ENCODE measurements at places on chromosomes 7 and 10. TPM values are rescaled to one million over a fixed set of nuclear protein-coding genes. Genes with fewer than 3 reads are reported as not detected.

KLF14 gene
- not detected for total RNA-seq

WIPF3 gene
- total RNA-seq: not detected

DMBT1 gene
- total RNA-seq: not detected

NUPR2 gene
- total RNA-seq: not detected

DNA sequence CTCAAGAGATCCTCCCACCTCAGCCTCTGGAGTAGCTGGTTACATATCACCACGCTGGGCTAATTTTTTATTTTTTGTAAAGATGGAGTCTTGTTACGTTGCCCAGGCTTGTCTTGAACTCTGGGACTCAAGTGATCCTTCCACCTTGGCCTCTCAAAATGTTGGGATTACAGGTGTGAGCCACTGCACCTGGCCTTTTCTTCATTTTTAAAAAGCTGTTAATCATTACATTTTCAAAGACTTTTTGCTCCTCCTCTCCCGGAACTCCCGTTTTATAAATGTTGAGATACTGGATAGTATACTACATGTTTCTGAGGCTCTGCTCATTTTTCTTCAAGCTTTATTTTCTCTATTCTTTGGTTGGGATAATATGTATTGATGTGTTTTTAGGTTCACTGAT is 16.4 kb downstream of the AOAH start:
- no peak overlapping the region for H3K4me3 ChIP-seq
- no peak overlapping the region for H3K27ac ChIP-seq
- H3K36me3 ChIP-seq: no peaks in the 10 kb centered on the region
- H3K4me1 ChIP-seq: no peaks in the 10 kb centered on the region
- no peak for DNase-seq

- peak; percentile 17 for DNase-seq
- H3K27ac ChIP-seq: no peak overlapping the region
- H3K27me3 ChIP-seq: no peaks in the 10 kb centered on the region
- peaks cover 24% of the 10 kb centered on the region for H3K36me3 ChIP-seq
- peaks cover 13% of the 10 kb centered on the region for H3K4me1 ChIP-seq
Observed at GRCh38 chr7:128963327-128963757, 25.6 kb downstream of the IRF5 start.

GRCh38 chr7:159004411-159004810 is 140.3 kb downstream of the VIPR2 start:
- H3K27me3 ChIP-seq: no peaks in the 10 kb centered on the region
- no peaks in the 10 kb centered on the region for H3K36me3 ChIP-seq
- H3K27ac ChIP-seq: no peak overlapping the region
- no peaks in the 10 kb centered on the region for H3K4me1 ChIP-seq
- DNase-seq: no peak
- H3K4me3 ChIP-seq: no peak overlapping the region

DNA sequence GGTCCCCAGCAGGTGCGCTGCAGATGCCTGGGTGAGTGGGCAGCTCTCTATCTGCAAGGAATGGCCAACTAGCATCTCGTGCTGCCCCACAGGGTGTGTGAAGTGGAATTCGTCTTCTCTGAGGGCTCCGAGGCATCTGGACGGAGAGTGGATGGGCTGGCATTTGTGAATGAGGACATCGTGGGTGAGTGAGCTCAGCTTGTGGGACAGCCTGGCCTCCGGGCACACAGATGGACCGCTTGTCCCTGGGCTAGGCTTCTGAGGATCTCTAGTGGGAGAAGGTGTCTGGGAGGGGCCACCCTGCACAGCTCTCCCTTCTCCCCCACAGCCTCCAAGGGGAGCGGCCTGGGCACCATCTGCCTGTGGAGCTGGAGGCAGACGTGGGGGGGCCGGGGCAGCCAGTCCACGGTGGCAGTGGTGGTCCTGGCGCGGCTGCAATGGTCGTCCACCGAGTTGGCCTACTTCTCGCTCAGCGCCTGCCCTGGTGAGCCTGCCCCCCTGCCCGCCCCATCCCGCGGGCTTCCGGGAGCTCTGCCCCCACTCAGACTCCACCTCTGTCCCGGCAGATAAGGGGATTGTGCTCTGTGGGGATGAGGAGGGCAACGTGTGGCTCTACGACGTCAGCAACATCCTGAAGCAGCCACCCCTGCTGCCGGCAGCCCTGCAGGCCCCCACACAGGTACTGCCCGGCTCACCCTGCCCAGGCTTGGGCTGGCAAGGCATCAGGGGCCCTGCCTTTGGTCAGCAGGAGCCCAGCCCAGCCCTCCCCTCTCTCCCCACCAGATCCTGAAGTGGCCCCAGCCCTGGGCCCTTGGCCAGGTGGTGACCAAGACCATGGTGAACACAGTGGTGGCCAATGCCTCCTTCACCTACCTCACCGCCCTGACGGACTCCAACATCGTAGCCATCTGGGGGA is 6.3 kb downstream of the POLR2J start:
- H3K27ac ChIP-seq: no peak overlapping the region
- H3K36me3 ChIP-seq: no peaks in the 10 kb centered on the region
- H3K4me1 ChIP-seq: no peaks in the 10 kb centered on the region
- H3K4me3 ChIP-seq: no peak overlapping the region
- no peak for DNase-seq

GRCh38 chr10:44946205-44946604 is 13.4 kb upstream of the RASSF4 start:
- peak; percentile 57 for DNase-seq
- H3K4me3 ChIP-seq: no peak overlapping the region
- no peaks in the 10 kb centered on the region for H3K36me3 ChIP-seq
- no peaks in the 10 kb centered on the region for H3K4me1 ChIP-seq

DNA sequence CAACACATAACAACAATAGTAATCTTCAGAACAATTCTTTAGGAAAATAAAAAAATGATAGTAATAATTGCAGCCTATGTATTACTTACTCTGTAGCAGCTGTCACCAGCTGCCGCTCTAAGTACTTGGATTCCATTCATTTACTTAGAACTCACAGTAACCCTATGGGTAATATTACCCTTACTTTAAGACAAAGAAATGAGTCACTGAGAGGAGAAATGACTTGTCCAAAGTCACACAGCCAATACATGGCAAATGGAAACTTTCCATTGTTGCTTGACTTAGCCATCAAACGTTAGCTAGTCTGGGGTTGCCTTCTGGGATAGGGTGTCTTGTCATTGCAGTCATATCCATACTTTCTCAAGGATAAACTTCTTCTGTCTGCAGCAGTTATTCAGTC is 3.6 kb downstream of the CCNY start:
- no peak overlapping the region for H3K4me3 ChIP-seq
- H3K4me1 ChIP-seq: peaks cover 25% of the 10 kb centered on the region
- peak; percentile 32 for DNase-seq
- H3K36me3 ChIP-seq: no peaks in the 10 kb centered on the region
- no peak overlapping the region for H3K27ac ChIP-seq

GRCh38 chr10:100730725-100731406 is 14.5 kb upstream of the PAX2 start:
- peak overlapping the region; percentile 50 for H3K4me3 ChIP-seq
- H3K27ac ChIP-seq: no peak overlapping the region
- H3K27me3 ChIP-seq: peaks cover 93% of the 10 kb centered on the region
- peak; percentile 58 for DNase-seq
- no peaks in the 10 kb centered on the region for H3K4me1 ChIP-seq
- no peaks in the 10 kb centered on the region for H3K36me3 ChIP-seq

DNA sequence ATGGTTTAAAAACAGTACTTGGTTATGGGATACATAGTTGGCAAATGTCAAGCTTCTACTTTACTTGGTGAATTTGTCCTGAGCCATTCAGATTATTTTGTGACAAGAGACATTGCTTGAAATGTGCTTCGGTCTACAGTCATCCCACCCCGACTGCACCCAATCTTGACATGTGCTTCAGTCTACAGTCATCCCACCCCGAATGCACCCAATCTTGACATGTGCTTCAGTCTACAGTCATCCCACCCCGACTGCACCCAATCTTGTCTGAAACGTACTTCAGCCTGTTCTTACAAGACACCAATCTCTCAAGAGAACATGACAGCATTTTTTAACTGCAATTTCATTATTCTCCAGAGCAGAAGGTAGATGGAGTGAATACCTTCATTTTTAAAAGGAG is 47.8 kb downstream of the PRKCQ start:
- H3K36me3 ChIP-seq: no peaks in the 10 kb centered on the region
- H3K27me3 ChIP-seq: peaks cover 4% of the 10 kb centered on the region
- no peak overlapping the region for H3K4me3 ChIP-seq

DNA sequence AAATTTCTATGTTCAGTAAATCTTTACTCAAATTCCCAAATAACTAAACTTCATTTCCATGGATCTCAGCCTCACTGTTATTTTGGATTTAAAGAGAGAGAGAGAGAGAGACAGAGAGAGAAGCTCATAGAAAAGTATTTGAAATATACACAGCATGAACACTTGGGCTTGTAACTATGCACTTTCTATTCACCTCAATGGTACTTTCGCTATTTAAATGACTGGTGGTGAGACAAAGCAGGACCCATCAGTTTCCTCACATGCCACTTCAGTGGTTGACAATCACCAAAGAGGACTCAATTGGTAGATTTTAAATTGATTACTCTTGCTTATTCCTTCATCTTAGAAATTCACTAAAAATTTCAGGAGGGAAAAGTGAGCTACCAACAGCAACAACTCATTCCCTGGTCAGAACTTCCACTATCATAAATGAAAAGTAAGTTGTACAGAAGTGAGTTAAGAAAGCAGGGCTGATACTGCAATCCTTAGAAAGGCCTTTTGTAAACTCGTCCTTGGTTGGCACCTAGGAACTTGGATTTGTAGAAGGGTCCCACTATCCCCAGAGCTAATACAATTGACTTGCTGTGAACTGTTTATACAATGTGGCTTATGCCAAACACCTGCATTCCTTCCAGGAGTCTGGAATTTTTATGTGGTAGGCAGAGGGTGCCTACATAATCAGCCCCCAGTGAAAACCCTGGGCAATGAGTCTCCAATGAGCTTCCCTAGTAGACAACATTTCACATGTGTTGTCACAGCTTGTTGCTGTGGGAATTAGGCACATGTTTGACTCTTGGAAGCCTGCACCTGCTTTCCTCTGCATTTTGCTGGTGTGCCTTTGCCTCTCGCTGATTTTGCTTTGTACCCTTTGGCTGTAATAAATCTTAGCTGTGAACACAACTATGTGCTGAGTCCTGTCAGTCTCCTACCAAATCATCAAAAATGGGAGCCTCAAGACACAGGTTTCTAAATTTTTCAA is 10.8 kb downstream of the ERLIN1 start:
- DNase-seq: no peak
- no peak overlapping the region for H3K27ac ChIP-seq
- peaks cover 10% of the 10 kb centered on the region for H3K4me1 ChIP-seq
- H3K4me3 ChIP-seq: no peak overlapping the region
- H3K36me3 ChIP-seq: peaks cover 34% of the 10 kb centered on the region
- no peaks in the 10 kb centered on the region for H3K27me3 ChIP-seq

GRCh38 chr7:155665957-155666287 is 21.5 kb downstream of the RBM33 start:
- peak; percentile 92 for DNase-seq
- no peaks in the 10 kb centered on the region for H3K27me3 ChIP-seq
- H3K4me3 ChIP-seq: peak overlapping the region; percentile 29
- H3K27ac ChIP-seq: peak overlapping the region; percentile 81

- H3K4me1 ChIP-seq: peaks cover 36% of the 10 kb centered on the region
- H3K27ac ChIP-seq: peak overlapping the region; percentile 30
- H3K4me3 ChIP-seq: 0 out of 2 replicates have a peak overlapping the region, but pooled peaks have one; percentile 29
- H3K36me3 ChIP-seq: no peaks in the 10 kb centered on the region
- peak; percentile 87 for DNase-seq
- H3K27me3 ChIP-seq: no peaks in the 10 kb centered on the region
Observed at GRCh38 chr10:16847644-16848043, 30.4 kb upstream of the RSU1 start.

DNA sequence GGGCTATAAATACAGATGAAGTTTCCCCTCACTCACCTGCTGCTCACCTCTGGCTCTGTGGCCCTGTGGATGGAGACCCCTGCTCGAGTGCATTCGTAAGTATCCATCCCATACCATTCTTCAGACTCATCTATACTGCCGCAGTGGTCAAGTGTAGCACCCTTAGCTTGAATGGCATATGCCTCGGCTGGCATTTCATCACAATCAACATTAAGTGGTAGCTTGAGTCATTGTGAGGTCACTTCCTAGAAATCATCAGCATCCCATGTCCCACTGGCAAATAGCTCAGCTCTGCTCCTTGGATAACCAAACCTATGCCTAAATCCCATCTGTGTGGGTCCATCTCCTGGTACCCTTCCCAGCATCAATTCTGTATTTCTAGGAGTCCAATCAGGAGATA is 38.2 kb downstream of the MDH2 start:
- peak; percentile 71 for DNase-seq
- H3K4me1 ChIP-seq: peaks cover 41% of the 10 kb centered on the region
- H3K27ac ChIP-seq: no peak overlapping the region
- H3K4me3 ChIP-seq: no peak overlapping the region
- H3K36me3 ChIP-seq: no peaks in the 10 kb centered on the region

- peak; percentile 90 for DNase-seq
- no peaks in the 10 kb centered on the region for H3K36me3 ChIP-seq
- no peak overlapping the region for H3K4me3 ChIP-seq
- peak overlapping the region; percentile 78 for H3K27ac ChIP-seq
Observed at GRCh38 chr7:28483908-28484605, 71.7 kb downstream of the CREB5 start.

DNA sequence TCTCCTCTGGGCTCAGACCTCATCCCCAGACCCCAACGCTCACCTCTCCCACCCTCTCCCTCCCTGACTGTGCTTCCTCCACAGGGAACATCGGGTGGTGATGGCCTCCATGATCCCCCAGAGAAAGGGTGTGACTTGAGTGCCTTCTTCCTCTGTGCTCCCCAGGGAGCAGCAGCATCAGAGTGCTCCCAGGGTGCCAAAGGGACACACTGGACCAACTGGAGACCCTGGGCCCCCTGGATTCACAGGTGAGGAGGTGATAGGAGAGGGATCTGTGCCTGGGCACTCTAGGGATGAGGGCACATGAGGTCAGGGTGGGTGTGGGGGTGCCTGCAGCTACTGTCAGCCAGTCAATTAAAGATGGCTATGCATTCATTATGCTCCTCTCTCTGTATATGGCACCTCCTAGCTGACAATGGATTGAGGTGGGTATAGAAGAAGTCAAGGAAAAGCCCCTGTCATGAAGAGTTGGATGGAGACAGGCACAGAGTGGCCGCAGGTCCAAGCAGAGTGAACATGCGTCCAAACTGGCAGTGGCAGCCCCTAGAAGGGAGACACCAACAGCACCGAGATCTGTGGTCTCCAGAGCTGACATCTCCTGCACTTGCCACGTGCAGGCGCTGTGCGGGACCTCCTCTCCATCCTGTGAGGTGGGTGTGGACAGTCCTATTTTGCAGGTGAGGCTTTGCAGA is 15.5 kb upstream of the VOPP1 start:
- no peak overlapping the region for H3K27ac ChIP-seq
- peaks cover 17% of the 10 kb centered on the region for H3K27me3 ChIP-seq
- no peaks in the 10 kb centered on the region for H3K4me1 ChIP-seq
- no peak for DNase-seq
- H3K4me3 ChIP-seq: no peak overlapping the region
